ENCODE measurements at places on chromosomes 16 and 17.

GRCh38 chr17:79579074-79579800 lies 31.6 kb downstream of the RBFOX3 start:
- no peak overlapping the region for H3K27ac ChIP-seq
- H3K4me1 ChIP-seq, result no peaks in the 10 kb centered on the region
- H3K4me3 ChIP-seq, result no peak overlapping the region
- no peak for DNase-seq
- no peaks in the 10 kb centered on the region for H3K36me3 ChIP-seq

- H3K27me3 ChIP-seq, result no peaks in the 10 kb centered on the region
- no peak for DNase-seq
- H3K4me1 ChIP-seq, result no peaks in the 10 kb centered on the region
Measured at GRCh38 chr17:27265333-27265732, 28.6 kb upstream of the WSB1 start.

- no peak overlapping the region for H3K27ac ChIP-seq
- H3K36me3 ChIP-seq, result no peaks in the 10 kb centered on the region
- no peaks in the 10 kb centered on the region for H3K4me1 ChIP-seq
- H3K4me3 ChIP-seq, result no peak overlapping the region
- DNase-seq, result no peak
Measured at GRCh38 chr17:40597156-40597555, 31.9 kb upstream of the CCR7 start.

DNA sequence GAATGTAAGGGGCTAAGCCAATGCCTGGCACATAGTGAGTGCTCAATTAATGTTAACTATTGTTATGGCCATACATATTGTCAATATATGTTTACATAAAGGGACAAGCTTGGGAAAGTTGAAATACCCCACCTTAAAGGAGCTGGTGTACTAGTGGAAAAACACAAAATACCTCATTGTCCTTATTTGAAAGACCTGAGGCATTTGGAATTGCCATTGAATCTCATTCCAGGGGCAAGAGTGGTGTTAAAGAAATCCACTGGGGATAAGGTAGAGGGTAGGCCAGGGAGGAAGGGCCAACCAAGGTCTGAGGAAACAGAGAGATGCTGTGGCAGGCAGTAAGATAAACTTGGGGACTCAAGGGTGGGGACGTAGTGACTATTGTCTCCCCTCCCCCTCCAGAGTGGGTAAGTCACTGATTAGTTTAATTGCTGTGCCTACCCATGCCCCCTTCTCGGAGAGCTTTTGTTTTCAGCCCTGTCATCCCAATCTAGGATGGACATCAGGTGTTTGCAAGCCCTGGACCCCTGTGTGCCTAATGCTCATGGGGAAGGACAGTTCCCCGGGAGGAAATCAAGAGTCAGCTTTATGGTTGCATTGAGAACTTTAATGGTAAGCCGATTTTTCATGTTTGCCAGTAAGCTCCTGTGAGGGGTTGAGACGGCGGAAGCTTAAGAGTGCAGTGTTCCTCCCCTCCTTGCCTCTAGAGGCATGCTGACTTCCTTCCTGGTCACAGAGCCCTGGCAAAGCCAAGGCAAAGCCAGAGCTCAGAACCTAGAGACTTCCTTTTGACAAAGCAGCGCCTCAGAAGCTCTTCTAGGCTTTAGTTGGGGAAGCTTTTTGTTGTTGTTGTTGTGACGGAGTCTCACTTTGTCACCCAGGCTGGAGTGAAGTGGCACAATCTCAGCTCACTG lies 2.5 kb upstream of the HEATR9 start:
- H3K27me3 ChIP-seq, result no peaks in the 10 kb centered on the region
- DNase-seq, result no peak
- peaks cover 1% of the 10 kb centered on the region for H3K4me1 ChIP-seq
- no peak overlapping the region for H3K27ac ChIP-seq

- H3K4me1 ChIP-seq, result peaks cover 13% of the 10 kb centered on the region
- no peak overlapping the region for H3K4me3 ChIP-seq
- no peak for DNase-seq
- peaks cover 9% of the 10 kb centered on the region for H3K36me3 ChIP-seq
- H3K27ac ChIP-seq, result peak overlapping the region; percentile 47
- no peaks in the 10 kb centered on the region for H3K27me3 ChIP-seq
Measured at GRCh38 chr16:74635303-74635702, 28.4 kb upstream of the GLG1 start.

GRCh38 chr16:28212532-28212873 lies 738 bp upstream of the XPO6 start:
- no peaks in the 10 kb centered on the region for H3K27me3 ChIP-seq
- DNase-seq, result no peak
- no peaks in the 10 kb centered on the region for H3K36me3 ChIP-seq
- no peaks in the 10 kb centered on the region for H3K4me1 ChIP-seq

DNA sequence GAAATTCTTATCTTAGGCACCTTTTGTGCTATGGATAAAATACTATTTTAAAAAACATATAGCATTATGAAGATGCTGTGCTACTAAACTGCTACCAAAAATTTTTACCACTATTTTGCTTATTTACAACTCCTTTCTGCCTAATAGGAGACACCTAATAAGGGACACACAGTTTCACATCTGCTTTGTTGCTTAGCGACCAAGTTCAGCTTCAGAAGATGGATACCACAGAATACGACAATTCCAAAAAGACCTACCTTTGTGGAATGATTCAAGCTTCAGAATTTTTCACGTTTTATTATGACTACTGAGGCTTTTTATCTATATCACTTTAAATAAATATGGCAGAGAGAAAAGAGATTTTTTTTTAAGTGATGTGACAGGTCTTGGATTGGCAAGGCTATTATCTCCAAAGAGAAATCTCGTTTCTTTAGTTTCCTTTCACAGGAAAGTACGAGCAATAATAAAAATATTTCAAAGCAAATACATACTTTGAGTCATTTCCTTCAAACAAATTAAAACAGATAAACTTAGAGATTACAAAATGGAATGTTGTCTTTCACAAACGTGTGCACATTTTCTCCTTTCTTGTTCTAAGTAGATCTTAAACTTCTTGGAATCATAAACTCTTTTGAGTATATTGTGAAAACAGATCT lies 35.4 kb downstream of the SPAG9 start:
- no peaks in the 10 kb centered on the region for H3K27me3 ChIP-seq
- no peak overlapping the region for H3K27ac ChIP-seq
- H3K36me3 ChIP-seq, result no peaks in the 10 kb centered on the region
- no peak overlapping the region for H3K4me3 ChIP-seq
- DNase-seq, result no peak

GRCh38 chr16:27317738-27318391 lies 4.1 kb downstream of the IL4R start:
- DNase-seq, result no peak
- H3K4me1 ChIP-seq, result no peaks in the 10 kb centered on the region
- H3K27ac ChIP-seq, result peak overlapping the region; percentile 58
- no peaks in the 10 kb centered on the region for H3K36me3 ChIP-seq
- no peaks in the 10 kb centered on the region for H3K27me3 ChIP-seq

- H3K27me3 ChIP-seq, result no peaks in the 10 kb centered on the region
- H3K4me1 ChIP-seq, result no peaks in the 10 kb centered on the region
- DNase-seq, result no peak
- no peak overlapping the region for H3K4me3 ChIP-seq
- no peak overlapping the region for H3K27ac ChIP-seq
Measured at GRCh38 chr16:30987581-30988190, 2.7 kb downstream of the HSD3B7 start.

- peak overlapping the region; percentile 11 for H3K27ac ChIP-seq
- H3K36me3 ChIP-seq, result no peaks in the 10 kb centered on the region
- H3K4me1 ChIP-seq, result no peaks in the 10 kb centered on the region
- no peak overlapping the region for H3K4me3 ChIP-seq
- no peaks in the 10 kb centered on the region for H3K27me3 ChIP-seq
Measured at GRCh38 chr17:78665952-78666920, 89.0 kb upstream of the DNAH17 start.

- H3K27ac ChIP-seq, result no peak overlapping the region
- no peaks in the 10 kb centered on the region for H3K4me1 ChIP-seq
- H3K36me3 ChIP-seq, result no peaks in the 10 kb centered on the region
- H3K4me3 ChIP-seq, result no peak overlapping the region
- DNase-seq, result no peak
Measured at GRCh38 chr16:14320406-14320805, 249.3 kb downstream of the MRTFB start.

- DNase-seq, result peak; percentile 69
- H3K4me3 ChIP-seq, result no peak overlapping the region
- no peaks in the 10 kb centered on the region for H3K4me1 ChIP-seq
Measured at GRCh38 chr17:17703140-17703919, 22.1 kb downstream of the RAI1 start.

- no peaks in the 10 kb centered on the region for H3K4me1 ChIP-seq
- no peak overlapping the region for H3K4me3 ChIP-seq
- no peaks in the 10 kb centered on the region for H3K36me3 ChIP-seq
Measured at GRCh38 chr17:164303-165235, 16.9 kb downstream of the DOC2B start.

GRCh38 chr17:1649844-1650501 lies at the start of gene RILP:
RILP (minus strand) TSS chr17:1649866; CDS start chr17:1649804, 62 bp downstream.
- peak within 1 kb of the TSS; percentile 92 for H3K27ac ChIP-seq
- H3K36me3 ChIP-seq, result peaks cover 22% of the 10 kb centered on the region
- no peaks in the 10 kb centered on the region for H3K27me3 ChIP-seq

GRCh38 chr16:86740906-86741799 lies 162.8 kb downstream of the FOXL1 start:
- peak overlapping the region; percentile 60 for H3K27ac ChIP-seq
- no peaks in the 10 kb centered on the region for H3K36me3 ChIP-seq
- DNase-seq, result peak; percentile 96
- H3K4me3 ChIP-seq, result peak overlapping the region; percentile 38
- H3K4me1 ChIP-seq, result no peaks in the 10 kb centered on the region

DNA sequence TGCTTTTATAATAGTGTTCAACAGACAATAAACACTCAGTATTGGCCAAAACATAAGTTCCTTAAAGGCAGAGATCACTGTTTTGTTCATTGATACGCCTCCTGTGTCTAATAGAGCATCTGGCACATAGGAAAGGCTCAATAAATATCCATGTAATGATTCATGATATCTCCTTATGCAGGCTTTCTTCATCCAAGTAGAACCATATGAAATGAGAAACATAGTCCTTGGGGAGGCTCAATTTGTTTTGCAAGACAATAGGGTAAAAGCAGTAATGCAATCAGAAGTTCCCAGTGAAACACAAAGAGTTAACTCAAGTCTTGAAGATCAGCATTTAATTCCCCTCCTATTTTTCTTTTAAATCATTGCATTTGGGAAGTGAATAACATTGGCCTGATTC lies 16.4 kb downstream of the CDH8 start:
- H3K4me1 ChIP-seq, result no peaks in the 10 kb centered on the region
- H3K4me3 ChIP-seq, result no peak overlapping the region

DNA sequence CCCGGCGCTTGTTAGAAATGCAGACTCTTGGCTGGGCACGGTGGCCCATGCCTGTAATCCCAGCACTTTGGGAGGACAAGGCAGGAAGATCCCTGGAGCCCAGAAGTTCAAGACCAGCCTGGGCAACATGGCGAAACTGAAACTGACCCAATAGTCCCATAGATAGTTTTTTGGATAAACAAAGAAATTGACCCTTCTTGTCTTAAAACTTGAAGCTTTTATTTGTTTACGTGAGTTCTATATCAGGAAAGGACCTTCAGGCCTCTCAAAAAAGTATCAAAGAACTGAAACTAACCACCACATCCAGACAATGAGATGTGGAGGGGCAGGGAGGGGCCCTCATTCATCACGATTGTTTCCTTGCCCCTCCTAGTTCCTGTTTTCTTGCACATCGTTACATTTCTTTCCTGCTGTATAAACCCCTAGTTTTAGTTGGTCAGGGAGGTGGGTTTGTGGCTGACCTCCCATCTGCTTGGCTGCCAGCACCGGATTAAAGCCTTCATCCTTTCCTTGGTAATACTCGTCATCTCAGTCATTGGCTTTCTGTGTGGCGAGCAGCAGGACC lies 29.9 kb upstream of the PRM1 start:
- DNase-seq, result no peak
- peaks cover 6% of the 10 kb centered on the region for H3K4me1 ChIP-seq
- no peaks in the 10 kb centered on the region for H3K27me3 ChIP-seq
- no peak overlapping the region for H3K4me3 ChIP-seq
- no peaks in the 10 kb centered on the region for H3K36me3 ChIP-seq

DNA sequence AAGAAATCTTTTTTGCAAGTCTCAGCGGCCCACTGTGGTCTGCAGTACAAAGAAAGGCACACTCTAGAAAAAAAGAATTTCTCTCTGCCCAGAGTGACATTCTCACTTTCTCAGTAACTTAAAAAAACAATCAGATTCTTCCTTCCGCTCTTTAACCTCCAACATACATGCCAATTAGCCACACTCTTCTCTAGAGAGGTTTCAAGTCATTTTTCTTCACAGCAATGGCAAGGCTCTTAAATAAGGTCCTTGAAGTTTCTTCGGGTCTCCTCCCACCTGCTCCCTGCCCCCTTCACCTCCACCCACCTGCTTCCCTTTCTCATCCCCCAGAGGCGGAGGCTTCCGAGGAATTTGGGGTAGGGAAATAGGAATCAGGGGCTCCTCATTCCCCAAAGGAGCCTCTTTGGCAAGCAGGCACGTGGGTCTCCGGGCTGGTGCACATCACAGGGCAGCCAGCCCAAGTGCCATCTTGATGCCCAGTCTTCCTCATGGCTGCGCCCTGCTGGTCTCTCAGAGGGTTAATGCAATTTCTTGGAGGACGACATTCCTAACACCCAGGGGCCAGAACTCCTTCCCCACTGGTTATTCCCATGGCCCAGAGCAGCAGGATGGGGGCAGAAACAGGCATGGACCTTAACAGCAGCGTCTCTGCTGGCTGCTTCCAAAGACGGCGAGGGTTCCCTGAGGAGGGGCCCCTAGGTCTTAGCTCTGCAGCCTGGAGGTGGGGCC lies 855 bp upstream of the MEOX1 start:
- no peaks in the 10 kb centered on the region for H3K27me3 ChIP-seq
- no peaks in the 10 kb centered on the region for H3K36me3 ChIP-seq
- DNase-seq, result no peak
- H3K4me3 ChIP-seq, result no peak overlapping the region

- no peak overlapping the region for H3K27ac ChIP-seq
- H3K36me3 ChIP-seq, result peaks cover 10% of the 10 kb centered on the region
- no peaks in the 10 kb centered on the region for H3K4me1 ChIP-seq
Measured at GRCh38 chr16:70665113-70665694, 18.8 kb downstream of the IL34 start.

GRCh38 chr17:79830763-79831264 lies 8.4 kb downstream of the CBX4 start:
- no peak for DNase-seq
- peaks cover 2% of the 10 kb centered on the region for H3K27me3 ChIP-seq
- no peak overlapping the region for H3K27ac ChIP-seq
